ENCODE measurements at places on chromosomes 5 and 9.

DNA sequence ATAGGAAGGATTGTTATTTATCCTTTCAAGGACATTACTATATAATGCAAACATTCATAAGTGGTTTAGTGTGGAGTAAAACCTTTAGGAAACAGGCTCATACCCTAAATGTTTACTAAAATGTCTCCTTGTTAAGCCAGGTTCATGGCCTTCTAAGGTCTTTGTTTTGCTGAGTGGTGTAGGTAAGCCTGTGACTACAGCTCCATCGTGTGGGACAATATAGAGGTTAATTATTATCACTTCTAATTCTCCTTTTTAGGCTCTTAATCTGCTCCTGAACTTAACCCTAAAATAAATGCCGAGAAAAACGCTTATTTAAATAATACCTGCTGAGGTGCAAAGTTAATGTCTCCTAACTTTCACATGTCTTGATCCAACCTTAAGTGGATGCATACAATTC is 43.8 kb downstream of the SPINK5 start:
- DNase-seq = no peak

- DNase-seq = no peak
These were observed 55.0 kb upstream of the TRPC7 start for GRCh38 chr5:136420168-136420898.

GRCh38 chr5:115510145-115510645 is 34.4 kb downstream of the FEM1C start:
- DNase-seq = no peak

- peak; percentile 53 for DNase-seq
These were observed 11.9 kb downstream of the RAPGEF1 start for GRCh38 chr9:131727795-131728545.

- DNase-seq = no peak
These were observed 10.5 kb downstream of the RAD23B start for GRCh38 chr9:107293543-107294085.
